Endothelial cell (in vitro differentiated cells): ENCODE measurements at places on chromosomes 7 and 10. TPM values are rescaled to one million over a fixed set of nuclear protein-coding genes. Genes with fewer than 3 reads are reported as not detected.

Gene GBX1
- 13.8 TPM for total RNA-seq

Gene RBM20
- 1.0 TPM for total RNA-seq

Gene UPK3B
- total RNA-seq, result 0.87 TPM

Gene ABCB4
- total RNA-seq, result 3.0 TPM

Gene OR2A1
- not detected for total RNA-seq

Gene CLRN3
- total RNA-seq, result 0.31 TPM

Gene ELAPOR2
- total RNA-seq, result 59.4 TPM

Gene ACTR1A
- 147 TPM for total RNA-seq

Gene SEPTIN7
- total RNA-seq, result 361 TPM

Gene SBDS
- total RNA-seq, result 53.5 TPM

Gene RARRES2
- total RNA-seq, result 4.9 TPM

GRCh38 chr7:155203059-155203881 lies 94.4 kb upstream of the INSIG1 start:
- DNase-seq, result no peak
- peaks cover 10% of the 10 kb centered on the region for H3K36me3 ChIP-seq
- H3K4me3 ChIP-seq, result no peak overlapping the region

GRCh38 chr7:129257168-129257567 lies 32.3 kb downstream of the AHCYL2 start:
- DNase-seq, result no peak
- no peak overlapping the region for H3K4me3 ChIP-seq
- no peak overlapping the region for H3K27ac ChIP-seq
- peaks cover 5% of the 10 kb centered on the region for H3K4me1 ChIP-seq
- no peaks in the 10 kb centered on the region for H3K36me3 ChIP-seq

- H3K4me1 ChIP-seq, result peaks cover 9% of the 10 kb centered on the region
- no peak overlapping the region for H3K4me3 ChIP-seq
- H3K36me3 ChIP-seq, result no peaks in the 10 kb centered on the region
- H3K27me3 ChIP-seq, result peaks cover 2% of the 10 kb centered on the region
Measured at GRCh38 chr7:155276800-155277375, 20.8 kb upstream of the INSIG1 start.

GRCh38 chr10:58179238-58179637 lies 88.5 kb downstream of the IPMK start:
- H3K27me3 ChIP-seq, result peaks cover 1% of the 10 kb centered on the region
- no peak overlapping the region for H3K27ac ChIP-seq
- no peaks in the 10 kb centered on the region for H3K4me1 ChIP-seq
- no peak overlapping the region for H3K4me3 ChIP-seq
- no peaks in the 10 kb centered on the region for H3K36me3 ChIP-seq

- H3K27me3 ChIP-seq, result no peaks in the 10 kb centered on the region
- DNase-seq, result peak; percentile 76
- no peak overlapping the region for H3K4me3 ChIP-seq
- H3K27ac ChIP-seq, result peak overlapping the region; percentile 26
Measured at GRCh38 chr7:38932509-38933168, 23.6 kb upstream of the VPS41 start.

- no peak overlapping the region for H3K4me3 ChIP-seq
- no peak overlapping the region for H3K27ac ChIP-seq
- DNase-seq, result no peak
- H3K36me3 ChIP-seq, result no peaks in the 10 kb centered on the region
Measured at GRCh38 chr10:17435187-17435586, 19.2 kb downstream of the ST8SIA6 start.

- H3K36me3 ChIP-seq, result no peaks in the 10 kb centered on the region
- H3K4me3 ChIP-seq, result no peak overlapping the region
- no peak for DNase-seq
- H3K27ac ChIP-seq, result no peak overlapping the region
Measured at GRCh38 chr10:23754179-23754578, 315.3 kb downstream of the OTUD1 start.

- DNase-seq, result no peak
- H3K27me3 ChIP-seq, result peaks cover 3% of the 10 kb centered on the region
- H3K27ac ChIP-seq, result no peak overlapping the region
Measured at GRCh38 chr7:33627741-33628140, 277.6 kb upstream of the BMPER start.

DNA sequence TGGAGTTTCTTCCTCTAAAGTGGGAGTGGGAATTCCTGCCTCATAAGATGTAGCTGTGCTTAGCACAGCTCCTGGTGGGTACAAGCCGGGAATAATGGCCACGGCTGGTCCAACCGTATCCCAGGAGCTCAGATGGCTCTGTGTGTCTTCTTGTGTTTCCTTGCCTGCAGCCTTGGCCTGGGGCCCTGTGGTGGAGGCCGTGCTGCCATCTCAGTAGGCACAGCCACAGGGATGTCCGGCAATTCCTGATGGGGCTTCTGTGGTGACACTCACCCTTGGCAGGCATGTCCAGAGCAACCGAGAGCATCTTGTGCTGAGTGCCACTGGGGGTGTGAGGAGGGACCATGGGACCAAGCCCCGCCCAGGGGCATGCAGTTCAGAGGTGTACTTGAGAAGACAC lies 50.0 kb upstream of the AQP1 start:
- peaks cover 3% of the 10 kb centered on the region for H3K27me3 ChIP-seq
- H3K27ac ChIP-seq, result no peak overlapping the region
- no peak for DNase-seq
- H3K36me3 ChIP-seq, result peaks cover 4% of the 10 kb centered on the region
- H3K4me1 ChIP-seq, result peaks cover 10% of the 10 kb centered on the region
- H3K4me3 ChIP-seq, result no peak overlapping the region

- H3K36me3 ChIP-seq, result no peaks in the 10 kb centered on the region
- peaks cover 2% of the 10 kb centered on the region for H3K27me3 ChIP-seq
- H3K4me3 ChIP-seq, result no peak overlapping the region
Measured at GRCh38 chr10:23927576-23928325, 281.2 kb upstream of the KIAA1217 start.

DNA sequence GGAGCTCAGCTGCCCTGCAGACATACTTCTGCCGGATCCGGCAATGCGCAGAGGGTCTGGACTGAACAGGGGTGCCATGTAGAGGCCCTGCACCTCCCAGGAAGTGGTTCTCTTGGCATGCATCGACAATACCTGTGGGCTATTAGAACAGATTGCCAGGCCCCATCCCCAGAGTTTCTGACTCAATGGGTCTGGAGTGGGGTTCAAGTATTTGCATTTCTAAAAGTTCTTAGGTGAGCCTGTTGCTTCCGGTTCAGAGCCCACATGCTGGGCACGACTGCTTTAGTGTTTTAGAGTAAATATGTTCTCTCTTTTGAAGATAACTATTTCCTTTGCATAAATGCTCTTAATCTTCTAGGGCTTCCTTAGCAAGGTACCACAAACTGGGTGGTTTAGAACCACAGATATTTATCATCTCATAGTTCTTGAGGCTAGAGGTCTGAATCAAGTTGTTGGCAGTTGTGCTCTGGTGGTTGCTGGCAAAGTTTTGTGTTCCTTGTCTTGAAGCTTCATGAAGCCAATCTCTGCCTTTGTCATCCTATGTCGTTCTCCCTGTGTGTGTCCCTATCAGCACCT lies 435.5 kb downstream of the TCERG1L start:
- H3K27ac ChIP-seq, result no peak overlapping the region
- no peaks in the 10 kb centered on the region for H3K4me1 ChIP-seq
- DNase-seq, result no peak

DNA sequence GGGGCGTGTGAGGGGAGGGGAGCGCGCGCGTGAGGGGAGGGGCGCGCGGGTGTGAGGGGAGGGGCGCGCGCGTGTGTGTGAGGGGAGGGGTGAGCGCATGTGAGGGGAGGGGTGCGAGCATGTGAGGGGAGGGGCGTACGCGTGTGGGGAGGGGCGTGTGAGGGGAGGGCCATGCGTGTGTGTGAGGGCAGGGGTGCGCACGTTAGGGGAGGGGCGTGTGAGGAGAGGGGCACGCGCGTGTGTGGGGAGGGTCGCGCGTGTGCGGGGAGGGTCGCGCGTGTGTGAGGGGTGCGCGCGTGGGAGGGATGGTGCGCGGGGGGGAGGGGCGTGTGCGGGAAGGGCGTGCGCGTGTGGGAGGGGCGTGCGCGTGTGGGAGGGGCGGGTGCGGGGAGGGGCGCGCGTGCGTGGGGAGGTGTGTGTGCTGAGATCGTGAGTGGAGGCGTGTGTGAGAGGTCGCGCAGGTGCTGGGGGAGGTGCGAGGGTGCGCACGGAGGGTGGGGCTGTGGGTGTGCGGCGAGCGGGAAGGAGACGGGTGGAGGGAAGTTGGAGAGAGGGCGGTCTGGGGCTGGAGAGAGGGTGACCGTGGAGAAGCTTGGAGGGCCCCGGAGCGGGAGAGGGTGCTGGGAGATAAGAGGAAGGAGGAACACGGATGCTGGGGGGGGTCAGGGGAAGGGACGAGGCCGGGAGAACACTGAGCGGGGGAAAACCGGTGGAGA lies 19.7 kb downstream of the MXI1 start:
- peaks cover 12% of the 10 kb centered on the region for H3K36me3 ChIP-seq
- DNase-seq, result peak; percentile 28
- H3K27me3 ChIP-seq, result peaks cover 15% of the 10 kb centered on the region
- H3K4me1 ChIP-seq, result peaks cover 21% of the 10 kb centered on the region
- H3K4me3 ChIP-seq, result peak overlapping the region; percentile 97

GRCh38 chr7:76505168-76506080 lies 4.9 kb upstream of the UPK3B start:
- H3K4me3 ChIP-seq, result no peak overlapping the region
- DNase-seq, result no peak
- H3K27me3 ChIP-seq, result peaks cover 11% of the 10 kb centered on the region
- peaks cover 3% of the 10 kb centered on the region for H3K4me1 ChIP-seq
- peaks cover 6% of the 10 kb centered on the region for H3K36me3 ChIP-seq

- no peaks in the 10 kb centered on the region for H3K36me3 ChIP-seq
- peaks cover 24% of the 10 kb centered on the region for H3K4me1 ChIP-seq
- no peak for DNase-seq
- no peak overlapping the region for H3K27ac ChIP-seq
Measured at GRCh38 chr10:34759837-34760215, 55.3 kb downstream of the PARD3 start.

DNA sequence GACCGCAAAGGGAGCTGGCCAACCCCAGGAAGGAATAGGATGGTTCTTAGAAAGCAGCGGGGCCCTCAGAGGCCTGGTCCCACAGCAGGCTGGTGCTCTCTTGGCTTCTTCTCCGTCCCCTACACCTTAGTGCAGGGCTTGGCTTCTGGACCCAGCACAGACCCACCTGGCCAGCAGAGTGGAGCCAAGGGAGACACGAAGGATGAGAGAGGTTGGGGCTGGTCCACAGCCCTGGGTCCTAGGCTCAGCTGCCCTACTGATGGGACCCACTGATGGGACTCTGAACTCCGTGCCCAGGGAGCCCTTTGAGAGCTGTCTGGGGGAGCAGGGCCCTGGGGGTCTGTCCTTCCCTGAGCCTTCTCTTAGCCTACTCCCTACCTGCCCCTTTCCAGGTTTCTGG lies 6.2 kb upstream of the TLX1 start:
- no peak for DNase-seq
- peaks cover 32% of the 10 kb centered on the region for H3K27me3 ChIP-seq
- no peak overlapping the region for H3K4me3 ChIP-seq
- H3K36me3 ChIP-seq, result peaks cover 10% of the 10 kb centered on the region
- H3K27ac ChIP-seq, result no peak overlapping the region

DNA sequence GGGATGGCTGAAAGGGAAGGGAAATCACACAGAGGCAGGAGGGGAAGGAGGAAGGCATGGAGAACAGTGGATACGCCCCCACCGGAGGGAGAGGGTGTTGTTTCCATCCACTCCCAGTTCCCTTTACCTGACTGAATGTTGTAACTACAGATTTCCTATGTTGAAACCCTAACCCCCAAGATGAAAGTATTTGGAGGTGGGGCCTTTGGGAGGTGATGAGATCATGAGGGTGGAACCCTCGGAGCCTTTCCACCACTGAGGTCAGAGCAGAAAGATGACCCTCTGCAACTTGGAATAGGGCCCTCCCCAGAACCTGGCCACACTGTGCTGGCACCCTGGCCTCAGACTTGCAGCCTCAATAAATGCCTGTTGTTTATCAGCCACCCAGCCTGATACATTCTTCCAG lies 48.6 kb upstream of the CNPY1 start:
- no peak overlapping the region for H3K27ac ChIP-seq
- H3K4me1 ChIP-seq, result peaks cover 4% of the 10 kb centered on the region
- no peak for DNase-seq
- no peak overlapping the region for H3K4me3 ChIP-seq
- no peaks in the 10 kb centered on the region for H3K36me3 ChIP-seq
- peaks cover 4% of the 10 kb centered on the region for H3K27me3 ChIP-seq

DNA sequence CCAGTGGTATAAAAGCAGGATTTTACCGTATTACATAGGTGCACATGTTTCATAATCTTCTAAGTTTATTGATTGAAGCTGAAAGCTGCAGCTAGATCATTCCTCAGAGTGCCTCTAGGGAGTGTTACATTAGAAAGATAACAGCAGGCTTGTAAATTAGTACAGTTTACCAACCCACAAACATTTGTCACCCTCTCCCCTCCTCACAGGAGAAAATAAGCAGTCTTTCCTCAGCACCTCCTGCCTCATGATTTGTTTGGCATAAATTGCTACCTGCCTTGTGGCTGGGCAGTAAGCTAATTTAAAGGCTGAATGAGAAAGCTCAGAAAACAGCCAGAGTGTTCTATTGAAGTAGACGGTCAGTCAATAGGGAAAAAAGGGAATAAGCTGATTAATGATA lies 74.2 kb downstream of the NXPH1 start:
- H3K27ac ChIP-seq, result no peak overlapping the region
- no peaks in the 10 kb centered on the region for H3K4me1 ChIP-seq
- DNase-seq, result no peak
- H3K4me3 ChIP-seq, result no peak overlapping the region

DNA sequence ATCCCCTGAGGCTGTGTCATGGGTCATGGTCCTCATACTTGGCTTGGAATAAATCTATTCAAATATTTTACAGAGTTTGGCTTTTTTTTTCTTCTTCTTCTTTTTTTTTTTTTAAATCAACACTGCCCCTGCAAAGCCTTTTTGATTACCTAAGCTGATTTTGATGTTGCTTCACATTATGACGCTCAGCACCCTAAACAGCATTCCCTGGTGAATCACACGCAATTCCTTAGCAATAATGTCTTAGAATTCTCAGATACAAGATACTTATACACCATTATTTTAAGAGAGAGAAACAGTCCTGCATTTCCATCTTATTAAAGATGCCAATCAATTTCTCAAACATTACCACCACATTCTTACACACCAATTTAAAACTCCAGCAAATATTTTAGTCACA lies 323.7 kb upstream of the IGFBP3 start:
- H3K4me3 ChIP-seq, result no peak overlapping the region
- peak overlapping the region; percentile 97 for H3K27ac ChIP-seq
- no peak for DNase-seq
